Muscle of back (tissue), 13 donors: ENCODE measurements at places on chromosomes 12 and 14. TPM values are rescaled to one million over a fixed set of nuclear protein-coding genes. Genes with fewer than 3 reads are reported as not detected.
A peak's percentile ranks its signal among the peaks of the same experiment; 100 is the strongest.

GRCh38 chr14:68842298-68842697 lies 49.4 kb upstream of the ZFP36L1 start:
- DNase-seq: no peak

GRCh38 chr12:24595652-24596235 lies 353.2 kb downstream of the BCAT1 start:
- no peak for DNase-seq

DNA sequence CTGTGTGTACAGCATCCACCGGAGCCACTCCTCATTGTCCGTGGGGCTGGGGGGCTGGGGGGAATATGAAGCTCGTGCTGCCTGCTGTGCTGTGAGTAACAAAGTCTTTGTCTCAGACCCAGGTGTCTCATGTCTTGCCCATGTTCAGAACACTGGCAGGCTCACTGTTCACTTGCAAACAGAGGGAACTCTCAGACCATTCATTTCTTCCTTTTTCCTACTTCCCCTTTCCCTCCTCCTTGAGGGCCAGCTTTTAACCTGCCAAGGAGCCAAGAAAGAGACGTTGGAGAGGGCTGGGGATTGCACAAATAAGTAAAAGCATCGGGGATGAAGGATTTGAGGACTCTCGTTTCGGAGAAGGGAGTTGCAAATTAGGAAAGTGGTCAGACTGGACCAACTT lies 21.6 kb downstream of the GPR132 start:
- no peak for DNase-seq

- DNase-seq: no peak
These were observed 11.5 kb downstream of the RIMBP2 start for GRCh38 chr12:130704606-130705005.

- DNase-seq: no peak
These were observed 39.4 kb downstream of the SH2B3 start for GRCh38 chr12:111444925-111445725.

DNA sequence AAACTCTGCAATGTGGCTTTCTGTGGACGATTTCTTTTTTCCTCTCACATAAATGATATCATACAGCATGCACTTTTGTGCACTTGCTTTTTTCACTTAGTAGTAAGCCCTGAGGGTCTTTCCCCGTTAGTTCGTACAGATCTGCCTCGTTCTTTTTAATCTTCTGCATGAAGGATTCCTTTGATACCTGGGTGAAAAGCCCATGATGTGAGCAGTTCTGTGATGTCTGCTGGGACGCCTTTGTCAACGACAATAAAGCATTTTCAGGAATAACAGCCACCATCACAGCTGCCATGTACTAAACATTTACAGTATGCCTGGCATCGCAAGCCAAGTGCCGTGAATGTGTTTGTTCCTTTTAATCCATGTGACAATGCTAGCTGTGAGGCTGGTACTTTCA lies 99.2 kb downstream of the KSR2 start:
- DNase-seq: no peak

DNA sequence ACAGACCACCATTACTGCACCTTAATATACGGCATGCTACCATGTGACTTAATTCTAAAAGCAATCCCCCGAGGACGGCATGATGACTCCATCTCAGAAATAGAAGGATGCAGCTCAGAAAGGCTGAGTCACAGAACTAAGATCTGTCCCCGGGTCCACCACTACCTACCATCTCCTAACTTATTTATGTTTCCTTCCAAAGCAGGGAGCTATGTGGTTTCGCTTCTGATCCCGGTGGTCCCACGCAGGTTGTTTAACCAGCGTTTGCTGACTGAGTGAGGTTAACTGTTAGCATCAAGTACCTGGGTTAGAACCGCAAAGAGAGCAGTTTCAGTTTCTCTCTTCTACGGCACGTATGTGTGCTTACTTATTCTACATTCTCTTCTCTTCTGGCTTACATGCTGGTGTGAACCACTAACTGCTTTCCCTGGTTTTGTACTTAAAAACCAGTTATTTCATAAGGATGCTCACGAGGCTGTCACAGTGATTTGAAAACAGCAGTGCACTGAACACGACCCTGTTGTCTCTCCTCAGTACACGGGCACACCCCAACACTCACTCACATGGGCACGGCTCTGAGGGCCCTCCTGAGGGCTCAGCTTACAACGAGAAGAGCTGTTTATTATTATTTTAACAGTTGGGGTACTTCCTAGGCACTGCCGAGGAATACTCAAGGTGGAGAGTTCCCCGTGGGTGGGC lies 66.7 kb downstream of the CCDC88C start:
- no peak for DNase-seq

- DNase-seq: peak; percentile 82
These were observed 516 bp downstream of the PCBP2 start for GRCh38 chr12:53452159-53453077.

DNA sequence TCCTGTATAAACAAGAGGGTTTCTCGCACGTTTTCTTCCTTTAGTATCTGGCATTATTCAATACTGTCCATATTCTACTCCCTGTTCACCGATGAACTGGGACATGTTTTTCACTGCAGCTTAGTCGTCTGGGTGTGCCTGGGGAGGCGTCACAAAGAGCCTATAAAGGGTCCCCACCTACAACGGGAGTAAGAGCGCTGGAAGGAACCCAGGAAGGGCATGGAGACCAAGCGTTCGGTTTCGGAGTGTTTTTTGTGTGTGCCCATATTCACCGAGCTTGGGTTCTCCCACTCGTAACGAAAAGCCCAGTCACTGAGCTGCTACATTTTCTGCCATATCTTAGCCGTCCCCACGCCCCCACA lies 592 bp upstream of the USP15 start:
- no peak for DNase-seq

DNA sequence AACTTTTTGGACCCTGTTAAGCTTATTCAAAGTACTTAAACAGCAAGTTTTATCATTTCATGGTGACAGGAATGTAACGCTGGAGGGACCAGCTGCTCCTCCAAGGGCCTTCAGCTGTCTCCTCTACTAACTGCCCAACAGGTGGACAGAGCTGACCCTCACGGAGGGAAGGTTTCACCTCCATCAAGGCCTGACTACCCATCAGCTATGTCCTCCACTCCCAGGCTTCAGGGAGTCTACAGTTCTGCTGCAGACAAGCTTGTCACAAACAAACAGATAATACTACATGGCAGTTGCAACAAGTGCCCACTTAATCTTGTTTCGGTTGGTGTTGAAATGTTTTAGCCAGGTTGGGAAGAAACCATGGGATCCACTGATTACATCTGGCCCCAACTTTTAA lies 175.1 kb downstream of the TTC7B start:
- DNase-seq: no peak

DNA sequence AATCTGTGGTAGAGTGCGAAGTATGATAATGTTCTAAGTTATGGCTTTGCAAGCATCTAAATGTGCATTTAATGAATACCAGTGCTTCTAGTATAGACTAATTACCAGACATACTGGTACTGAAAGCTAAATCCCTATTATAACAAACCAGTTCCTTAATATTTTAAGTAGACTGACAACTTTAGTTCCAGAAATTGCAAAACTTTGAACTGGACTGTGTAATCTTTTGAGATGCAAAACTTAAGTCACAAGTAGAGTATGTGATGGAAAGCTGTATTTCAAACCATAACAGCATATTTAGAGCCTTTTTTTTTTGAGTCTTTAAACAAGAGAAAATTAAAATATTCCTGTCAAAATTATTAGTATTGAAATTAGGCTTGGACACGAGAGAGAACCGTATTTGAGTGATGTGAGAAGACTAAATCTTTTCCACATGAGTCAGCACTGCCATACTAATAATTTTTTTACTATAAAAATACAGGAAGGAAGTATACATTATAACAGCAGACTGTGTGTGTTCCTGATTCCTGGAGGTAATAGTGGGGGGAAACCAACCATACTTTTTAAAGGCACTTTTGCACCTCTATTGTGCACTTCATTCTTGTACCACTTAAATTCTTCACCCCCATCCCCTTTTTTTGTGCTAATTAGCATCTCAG lies 45.5 kb downstream of the PPM1A start:
- no peak for DNase-seq

- no peak for DNase-seq
These were observed 82.6 kb downstream of the CCDC92 start for GRCh38 chr12:123889848-123890535.

GRCh38 chr12:41576925-41577324 lies 388.8 kb downstream of the PDZRN4 start:
- DNase-seq: no peak

GRCh38 chr12:2813214-2814185 lies 1.0 kb downstream of the ITFG2 start:
- DNase-seq: peak; percentile 80

GRCh38 chr14:90608929-90609341 lies 207.3 kb downstream of the TTC7B start:
- no peak for DNase-seq

DNA sequence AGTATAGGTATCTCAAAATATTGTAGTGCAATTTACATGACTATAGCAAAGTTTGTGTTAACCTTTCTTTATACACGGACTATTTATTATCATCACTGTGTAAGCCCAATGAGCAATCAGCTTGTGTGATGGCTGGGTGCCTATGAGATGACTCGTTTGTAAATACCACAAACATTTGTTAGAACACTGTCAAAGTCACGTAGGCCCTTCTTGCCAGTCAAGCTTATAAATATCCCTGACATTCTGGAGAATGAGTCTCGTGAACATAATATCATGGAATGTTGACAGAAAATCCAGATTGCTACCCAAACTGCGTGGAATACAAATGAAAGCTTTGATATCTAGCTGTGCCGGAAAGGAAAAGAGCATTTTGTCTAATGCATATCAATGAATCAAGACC lies 648.3 kb upstream of the MDGA2 start:
- DNase-seq: no peak

DNA sequence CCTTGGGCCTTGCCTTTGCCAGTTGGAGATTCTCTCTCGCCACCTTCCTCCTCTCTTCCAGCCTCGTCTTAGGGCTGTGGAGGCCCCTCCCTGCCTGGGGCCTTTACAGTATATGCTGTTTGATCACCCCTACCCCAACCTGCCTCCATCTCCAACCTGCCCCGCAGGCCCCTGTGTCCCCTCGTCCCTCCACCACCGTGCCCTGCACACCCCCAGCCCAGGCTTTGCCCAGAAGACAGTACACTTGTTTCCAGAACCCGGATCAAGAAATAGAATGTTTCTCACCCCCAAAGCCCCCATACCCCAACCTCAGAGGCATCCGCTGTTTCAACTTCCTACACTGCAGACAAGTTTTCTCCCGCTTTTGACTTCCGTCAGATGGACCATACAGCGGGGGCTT lies 202.3 kb upstream of the C14orf180 start:
- DNase-seq: no peak

DNA sequence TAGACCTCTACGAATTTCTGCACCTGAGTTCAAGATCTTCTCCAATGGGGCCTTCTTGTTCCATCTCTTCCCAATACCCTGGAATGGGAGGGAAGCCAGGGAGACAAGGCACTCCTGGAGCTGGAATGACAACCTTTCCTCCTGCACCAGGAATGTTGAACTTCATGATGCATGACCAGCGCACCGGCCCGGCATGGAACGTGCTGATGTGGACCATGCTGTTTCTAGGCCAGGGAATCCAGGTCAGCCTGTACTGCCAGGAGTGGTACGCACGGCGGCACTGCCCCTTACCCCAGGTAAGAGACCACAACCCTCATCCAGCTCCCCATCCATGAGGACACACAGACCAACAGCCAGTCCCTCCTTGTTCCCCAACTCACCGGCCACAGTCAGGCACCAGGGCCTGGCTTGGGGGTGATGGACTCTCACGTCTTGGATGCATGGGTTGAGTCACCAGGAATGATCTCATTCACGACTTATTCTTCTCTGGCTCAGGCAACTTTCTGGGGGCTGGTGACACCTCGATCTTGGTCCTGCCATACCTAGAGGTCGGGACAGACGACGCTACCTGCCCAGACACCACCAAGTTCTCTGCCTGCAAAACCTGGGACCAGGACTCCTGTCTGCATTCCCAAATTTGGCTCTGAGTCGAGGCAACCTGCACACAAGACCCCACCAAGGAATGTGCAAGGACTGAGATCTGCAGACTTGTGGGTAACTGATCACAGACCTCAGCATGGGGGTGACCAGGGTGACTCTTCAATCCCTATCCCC lies 20.5 kb downstream of the SOAT2 start:
- no peak for DNase-seq

GRCh38 chr14:93859957-93860356 lies 67.2 kb upstream of the FAM181A start:
- DNase-seq: peak; percentile 70

DNA sequence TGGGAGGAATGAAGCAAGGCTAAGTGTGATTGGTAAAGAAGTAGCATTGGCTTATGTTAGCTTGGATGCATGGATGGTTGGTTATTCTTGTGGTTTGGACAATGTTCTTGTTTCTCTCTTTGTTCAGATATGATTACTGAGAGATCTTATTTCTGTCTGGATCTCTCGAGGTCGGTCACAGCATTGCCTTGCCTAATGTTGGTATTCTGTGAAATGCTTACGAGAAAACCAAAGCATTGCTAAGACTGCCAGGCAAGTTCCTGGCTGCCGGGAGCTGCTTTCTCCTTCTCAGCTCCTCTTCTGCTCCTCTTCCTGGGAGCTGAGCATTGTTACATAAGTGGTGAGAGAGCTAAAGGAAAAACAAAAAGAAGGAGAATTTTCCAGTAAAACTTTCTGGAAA lies 7.4 kb upstream of the RND1 start:
- DNase-seq: no peak

- DNase-seq: no peak
These were observed 1.1 kb downstream of the ETV6 start for GRCh38 chr12:11650286-11651281.

DNA sequence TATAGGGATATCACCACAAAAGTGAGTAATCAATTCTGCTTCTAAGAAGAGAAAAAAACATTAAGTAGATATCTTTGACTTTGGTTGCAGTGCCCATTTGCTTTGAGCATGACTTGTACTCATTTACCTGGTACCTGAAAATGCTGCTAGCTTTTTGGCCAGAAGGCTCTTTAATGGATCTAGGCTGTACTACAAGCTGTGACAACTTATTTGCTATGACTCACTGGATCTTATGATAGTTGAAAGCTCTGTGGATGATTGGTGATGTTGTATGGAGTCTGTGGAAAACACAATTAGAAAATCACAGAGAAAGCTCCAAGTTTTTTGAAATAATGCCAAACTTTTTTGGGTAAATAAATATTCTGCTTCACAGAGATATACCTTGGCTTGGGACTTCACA lies 960.9 kb upstream of the FBXO33 start:
- DNase-seq: no peak

- no peak for DNase-seq
These were observed 180.3 kb downstream of the EMP1 start for GRCh38 chr12:13376610-13377373.

- no peak for DNase-seq
These were observed 868 bp downstream of the SPATA7 start for GRCh38 chr14:88386256-88386794.

The B4GALNT1 gene
- polyA plus RNA-seq: 2.6 TPM

The SOX5 gene
- 2.4 TPM for polyA plus RNA-seq

The ASIC1 gene
- polyA plus RNA-seq: 8.1 TPM

The MGP gene
- 232 TPM for polyA plus RNA-seq

The DICER1 gene
- 52.1 TPM for polyA plus RNA-seq

The CLMN gene
- polyA plus RNA-seq: 2.0 TPM

The PLA2G1B gene
- polyA plus RNA-seq: not detected

The MEG3 gene
- 3,368 TPM for polyA plus RNA-seq

The ZNF605 gene
- 8.9 TPM for polyA plus RNA-seq

The SERPINA10 gene
- not detected for polyA plus RNA-seq
